ENCODE measurements at places on chromosomes 3 and 15.
A peak's percentile ranks its signal among the peaks of the same experiment; 100 is the strongest.

GRCh38 chr3:39766433-39766832, 43.0 kb upstream of the MYRIP start:
- no peak for DNase-seq

DNA sequence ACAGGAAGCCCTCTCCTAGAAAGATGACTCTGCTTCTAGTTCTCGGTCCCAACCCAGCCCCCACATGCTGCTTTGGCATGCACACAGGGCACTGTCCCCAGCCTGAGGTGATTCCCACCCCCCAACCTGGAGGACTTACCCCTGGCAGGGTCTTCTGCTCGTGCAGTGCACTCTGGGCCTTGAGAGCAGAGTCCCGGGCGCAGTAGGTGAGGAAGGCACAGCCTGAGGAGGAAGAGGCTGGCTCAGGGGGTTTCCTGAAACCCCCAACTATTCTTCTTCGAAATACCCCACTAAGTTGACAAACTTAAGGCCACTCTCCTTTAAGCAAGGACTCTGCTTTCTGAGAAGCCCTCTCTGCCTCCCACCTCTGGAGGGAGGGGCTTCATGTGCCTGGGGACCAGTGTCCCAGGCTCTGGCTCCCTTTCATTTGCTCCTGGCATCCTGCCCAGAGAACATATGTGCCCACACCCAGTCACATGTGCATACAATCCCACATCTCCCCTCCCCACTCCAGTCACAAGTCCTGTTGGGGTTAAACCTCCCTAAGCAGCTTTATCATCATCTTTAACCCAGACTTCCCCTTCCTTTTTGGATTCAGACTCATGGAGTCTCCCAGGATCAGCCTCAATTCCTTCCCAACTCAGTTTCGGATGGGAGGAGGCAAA, 4.1 kb downstream of the CELF6 start:
- no peak for DNase-seq

DNA sequence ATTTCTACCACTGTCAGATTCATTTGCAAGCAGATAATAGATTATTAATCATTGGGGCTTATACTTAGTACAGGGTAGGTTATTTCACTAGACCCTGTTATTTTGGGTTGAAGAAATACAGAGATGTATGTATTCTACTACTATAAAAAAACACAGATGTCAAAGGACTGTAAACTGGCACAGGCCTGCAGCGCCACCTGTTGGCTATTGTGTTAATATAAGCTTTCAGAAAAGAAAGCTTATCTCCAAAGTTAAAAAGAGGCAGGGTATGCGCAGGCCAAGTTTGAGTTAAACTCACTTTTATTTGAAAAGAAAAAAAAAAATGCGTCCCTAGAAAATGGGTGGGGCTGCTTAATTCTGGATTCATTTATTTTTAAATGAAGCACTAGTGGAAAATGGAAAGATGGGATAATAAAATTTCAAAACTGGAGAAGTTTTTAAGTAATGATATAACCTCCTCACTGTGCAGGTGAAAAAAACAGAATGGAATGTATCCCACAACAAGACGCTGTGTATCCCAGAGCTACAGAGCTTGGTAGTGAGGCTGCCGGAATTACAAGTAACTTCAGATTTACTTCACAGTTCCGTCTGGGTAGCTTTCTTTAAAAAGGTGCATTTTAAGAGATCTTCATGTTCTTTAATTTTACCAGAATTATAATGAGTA, 407.2 kb upstream of the TGFBR2 start:
- DNase-seq: no peak

DNA sequence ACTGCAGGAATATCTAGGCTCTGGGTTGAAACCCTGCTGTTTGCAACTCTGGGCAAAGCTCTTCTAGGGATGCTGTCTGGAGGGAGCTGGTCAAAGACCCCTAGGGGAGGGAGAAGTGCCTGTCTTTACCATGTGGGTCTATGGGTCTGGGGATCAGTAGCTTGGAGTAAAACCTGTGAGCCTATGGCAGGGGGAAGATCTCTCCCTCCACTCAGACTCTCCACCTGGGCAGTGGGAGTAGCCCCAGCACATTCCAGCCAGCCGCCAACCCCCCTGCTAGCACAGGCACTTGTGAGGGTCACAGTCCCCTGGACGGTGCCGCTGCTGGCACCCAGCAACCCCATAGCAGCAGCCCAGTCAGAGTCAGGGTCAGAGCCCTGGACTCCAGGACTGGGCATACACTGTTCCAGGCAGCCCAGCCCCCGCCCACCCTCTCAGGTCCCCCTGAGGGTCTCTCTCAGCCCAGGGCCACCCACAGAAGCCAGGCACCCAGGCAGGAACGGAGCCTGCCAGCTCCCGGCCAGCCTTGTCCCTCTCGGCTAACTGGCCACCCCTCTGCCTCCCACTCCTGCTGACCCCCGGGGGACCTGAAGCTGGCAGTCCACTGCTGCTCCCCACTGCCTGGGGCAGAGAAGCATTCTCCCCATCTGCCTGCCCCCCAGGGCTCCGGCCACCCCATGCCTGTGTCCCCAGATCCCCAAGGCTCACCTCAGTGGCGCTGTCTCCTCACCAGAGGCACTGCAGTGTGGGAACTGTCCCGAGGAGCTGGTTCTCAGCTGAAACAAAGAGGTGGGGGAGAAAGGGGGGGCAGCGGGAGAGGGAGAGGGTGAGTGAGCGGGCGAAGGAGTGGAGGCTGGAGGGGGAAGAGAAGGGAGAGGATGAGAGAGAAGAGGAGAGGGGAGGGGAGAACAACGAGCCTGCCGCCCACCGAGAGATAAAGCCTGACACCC, 10.8 kb downstream of the GLYCTK start:
- no peak for DNase-seq

- DNase-seq: peak; percentile 94
Observed at GRCh38 chr3:114899186-114899931, 247.7 kb downstream of the ZBTB20 start.

DNA sequence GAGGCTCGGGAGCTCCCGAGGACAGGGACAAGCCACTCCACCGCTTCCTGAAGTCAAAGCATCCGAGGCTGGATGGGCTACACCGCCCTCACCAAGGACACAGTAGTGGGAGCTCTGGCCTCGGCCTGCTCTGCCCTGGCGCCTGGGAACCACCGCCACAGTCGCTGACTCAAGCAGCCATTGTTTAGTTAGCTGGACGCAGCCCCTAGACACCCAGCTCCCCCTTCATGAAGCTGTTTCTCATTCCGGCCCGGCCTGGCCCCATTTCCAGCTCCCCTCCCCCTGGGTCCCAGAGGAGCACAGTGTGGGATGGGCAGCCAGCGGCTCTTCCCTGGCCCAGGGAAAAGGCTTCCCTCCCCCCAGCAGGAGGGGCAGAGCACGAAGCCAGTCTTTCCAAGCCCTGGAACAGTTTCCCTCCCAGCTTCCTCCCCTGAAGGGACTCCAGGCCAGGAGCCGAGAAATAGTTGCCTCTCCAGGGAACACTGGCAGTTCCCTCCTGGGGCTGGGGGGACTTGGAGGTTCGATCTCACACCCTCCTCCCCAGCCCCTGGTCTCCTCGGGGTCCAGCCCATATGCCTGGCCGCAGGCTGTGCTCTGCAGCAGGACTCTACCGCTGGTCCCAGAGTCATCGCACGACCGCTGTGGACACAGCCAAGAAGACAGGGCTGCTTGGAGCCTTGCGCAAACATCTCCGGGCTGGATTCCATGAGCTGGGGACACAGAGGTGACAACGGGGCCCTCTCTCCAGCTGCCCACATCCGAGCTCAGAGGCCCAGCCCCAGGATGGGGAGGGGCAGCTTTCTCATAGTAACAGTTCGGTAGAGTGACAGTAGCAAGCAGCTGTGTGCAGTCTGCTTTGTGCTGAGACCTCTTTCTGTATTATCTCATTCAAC, 10.0 kb downstream of the PLXND1 start:
- DNase-seq: no peak

GRCh38 chr3:171458071-171458863, 1.9 kb downstream of the TNIK start:
- DNase-seq: no peak

DNA sequence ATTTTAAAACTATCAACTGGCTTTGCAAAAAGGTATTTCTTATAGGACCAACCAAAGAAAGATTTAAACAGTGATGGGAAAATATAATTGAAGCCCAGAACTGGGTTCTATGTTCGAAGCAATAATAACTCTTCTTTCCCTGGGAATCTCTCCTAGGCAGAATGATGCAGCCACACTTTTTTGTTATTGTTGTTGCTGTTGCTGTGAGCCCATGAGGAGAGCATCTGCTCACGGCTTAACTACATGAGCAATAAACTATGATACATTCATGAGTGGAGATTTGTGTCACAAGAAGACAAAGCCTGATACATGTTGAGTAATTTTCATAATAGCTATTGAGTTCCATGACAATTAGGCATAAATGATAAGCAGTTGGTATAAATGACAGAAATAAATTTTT, 80.5 kb downstream of the CRTC3 start:
- no peak for DNase-seq

DNA sequence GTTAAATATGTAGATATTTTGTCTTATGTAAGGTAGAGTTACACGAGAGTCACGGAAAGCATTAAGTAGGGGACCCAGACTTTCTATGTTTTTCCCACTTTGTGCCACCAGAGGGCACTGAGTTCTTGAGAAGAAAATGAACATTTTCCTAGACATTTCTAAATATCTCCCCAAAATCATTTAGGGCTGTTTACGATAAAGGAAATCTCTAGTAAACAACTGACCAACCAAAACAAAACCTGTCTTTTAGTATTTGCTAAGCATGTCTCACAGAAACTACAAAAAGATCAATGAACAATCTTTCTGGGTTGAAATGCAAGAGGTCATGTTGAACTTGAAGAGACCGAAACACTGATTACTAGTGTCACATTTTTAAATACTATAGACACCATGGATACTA, 16.1 kb downstream of the POU1F1 start:
- no peak for DNase-seq

Data from NCI-H2081 treated with DMSO at 0.1 percent for 48 hours (cell line).